ENCODE measurements at places on chromosomes 5 and 9.

- no peak for DNase-seq
Measured at GRCh38 chr9:128593039-128593438, 40.7 kb downstream of the SPTAN1 start.

DNA sequence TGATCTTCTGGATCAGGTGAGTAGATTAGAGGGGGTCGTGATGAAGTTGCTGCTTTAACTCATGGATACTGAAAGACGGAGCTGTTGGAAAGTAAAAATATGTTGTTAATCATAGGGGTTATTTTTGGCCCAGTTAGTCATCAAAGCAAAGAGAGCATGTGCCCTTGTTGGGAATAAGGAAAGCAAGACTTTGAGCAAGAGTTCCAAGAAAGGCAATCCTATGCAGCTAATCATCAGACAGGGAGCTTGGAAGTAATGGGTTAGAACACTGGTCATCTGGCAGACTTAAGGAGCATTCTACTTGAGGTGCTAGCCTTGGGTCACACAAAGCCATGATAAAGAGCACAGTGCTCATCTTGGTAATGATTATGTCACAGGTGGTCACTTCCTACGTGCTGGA lies 18.3 kb downstream of the ASPN start:
- no peak for DNase-seq

- DNase-seq: no peak
Measured at GRCh38 chr5:73950441-73950873, 324.5 kb downstream of the ARHGEF28 start.

DNA sequence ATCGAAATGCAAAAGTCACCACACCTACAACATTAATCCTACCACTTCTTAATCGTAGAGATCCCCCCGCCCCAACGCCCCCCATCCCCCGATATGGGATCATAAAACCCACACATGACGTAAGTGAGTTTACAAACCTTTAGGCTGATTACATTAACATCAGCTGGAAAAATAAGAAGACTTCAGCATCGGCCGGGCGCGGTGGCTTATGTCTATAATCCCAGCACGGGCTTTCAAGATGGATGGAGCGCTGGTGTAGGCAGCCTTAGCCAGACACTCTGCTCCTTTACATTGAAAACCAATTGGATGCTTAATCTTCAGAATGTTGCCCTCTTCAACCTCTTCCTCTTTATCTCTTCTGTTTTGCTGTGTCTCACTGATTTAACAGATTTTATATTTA lies 1376.0 kb downstream of the MAT2B start:
- DNase-seq: no peak

DNA sequence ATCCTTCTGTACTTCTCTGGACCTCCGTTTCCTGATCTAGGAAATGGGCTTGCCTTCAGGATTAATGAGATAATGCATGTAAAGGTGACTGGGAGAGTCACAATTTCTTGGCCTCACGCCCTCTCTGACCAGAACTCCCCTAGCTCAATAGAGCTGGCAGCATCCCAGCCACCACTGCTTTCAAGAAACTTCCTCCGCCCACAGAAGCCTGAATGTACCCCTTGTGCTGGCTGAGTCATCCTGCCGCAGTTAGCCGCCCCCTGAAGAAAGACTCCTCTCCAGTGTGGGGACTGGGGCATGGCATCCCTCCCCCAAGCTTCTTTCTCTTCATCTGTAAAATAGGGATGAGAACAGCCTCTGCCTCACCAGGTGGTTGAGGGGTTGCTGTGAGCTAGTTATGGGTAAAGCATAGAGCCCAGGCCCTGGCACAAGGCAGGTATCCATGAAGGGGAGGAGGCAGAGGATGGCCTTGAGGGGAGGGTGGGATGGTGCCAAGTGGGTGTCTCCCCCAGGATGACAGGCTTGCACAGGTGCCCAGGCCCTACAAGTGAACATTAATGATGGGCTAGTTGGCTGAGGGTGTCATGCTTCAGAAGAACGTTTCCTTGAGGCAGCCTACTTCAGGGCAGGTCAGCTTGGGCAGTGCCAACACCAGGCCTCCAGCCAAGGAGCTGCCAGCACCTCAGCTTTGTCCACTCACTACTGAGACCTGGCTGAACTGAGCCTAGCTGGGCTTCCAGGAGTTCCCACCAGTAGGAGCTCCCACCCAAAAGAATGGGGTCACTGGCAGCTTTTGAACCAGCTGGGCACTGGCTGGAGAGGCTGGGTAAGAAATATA lies 3.4 kb downstream of the PDLIM4 start:
- peak; percentile 54 for DNase-seq

DNA sequence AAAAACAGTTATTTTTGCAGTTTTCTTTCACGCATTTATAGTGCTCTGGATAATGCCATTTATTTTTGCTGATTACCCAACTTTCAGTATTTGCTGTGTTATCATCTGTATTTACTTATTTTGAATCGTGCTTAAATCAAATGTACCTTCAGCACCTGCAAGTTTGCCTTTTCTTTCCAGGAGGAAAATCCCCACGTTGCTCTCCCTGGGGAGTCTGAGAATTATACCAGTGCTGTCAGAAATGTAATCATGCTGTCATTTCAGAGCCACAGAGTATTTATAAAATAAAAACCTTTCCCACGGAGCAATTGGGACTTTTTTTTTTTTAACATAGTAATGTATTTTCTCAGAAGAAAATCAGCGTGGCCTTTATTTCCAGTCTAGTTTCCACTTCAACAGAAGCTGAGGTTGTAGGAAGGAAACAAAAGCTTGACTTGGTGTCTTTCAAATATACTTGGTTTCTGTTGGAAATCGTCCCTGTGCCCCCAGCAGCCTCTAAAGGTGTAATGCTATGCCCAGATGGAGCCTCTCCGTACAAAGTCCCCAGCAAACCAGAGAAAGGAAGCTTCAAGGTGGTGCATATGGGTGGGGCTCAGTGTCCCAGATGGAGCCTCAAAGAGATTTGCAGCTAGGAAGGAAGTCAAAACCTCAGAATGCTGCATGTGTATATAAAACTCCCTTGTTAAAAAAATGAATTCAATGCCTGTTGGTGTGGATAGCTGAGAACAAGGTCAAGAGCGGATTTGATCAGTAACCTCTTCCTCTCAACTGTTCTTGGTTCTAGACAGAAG lies 2.1 kb downstream of the GPR150 start:
- DNase-seq: no peak

GRCh38 chr9:6680797-6681146 lies 35.2 kb upstream of the GLDC start:
- DNase-seq: peak; percentile 63

GRCh38 chr5:83517072-83517687 lies 45.6 kb downstream of the VCAN start:
- no peak for DNase-seq

GRCh38 chr5:139639619-139640380 lies 8.3 kb upstream of the CXXC5 start:
- no peak for DNase-seq

Measured in GM13976 (cell line).